Smooth muscle cell of the umbilical artery (primary cell): ENCODE measurements at places on chromosomes 3 and 15. TPM values are rescaled to one million over a fixed set of nuclear protein-coding genes. Genes with fewer than 3 reads are reported as not detected.

PLA2G4F gene
- not detected in 2 replicates for total RNA-seq

RTP4 gene
- not detected in 2 replicates for total RNA-seq

TICRR gene
- total RNA-seq, result 1.2 and 4.9 TPM in 2 replicates

THOC7 gene
- total RNA-seq, result 42.2 and 51.5 TPM in 2 replicates

SH2D7 gene
- not detected in 2 replicates for total RNA-seq

CBLB gene
- 34.1 and 69.9 TPM in 2 replicates for total RNA-seq

LRRK1 gene
- 11.3 and 20.8 TPM in 2 replicates for total RNA-seq

IQCH gene
- total RNA-seq, result 4.2 and 4.7 TPM in 2 replicates

RTP3 gene
- total RNA-seq, result not detected in 2 replicates

GOLGA8O gene
- not detected in 2 replicates for total RNA-seq

LHFPL4 gene
- not detected in 2 replicates for total RNA-seq

HCN4 gene
- total RNA-seq, result not detected in 2 replicates

SIAH2 gene
- total RNA-seq, result 31.2 and 40.9 TPM in 2 replicates
